M059J (cell line): ENCODE measurements at places on chromosomes 5 and 9. TPM values are rescaled to one million over a fixed set of nuclear protein-coding genes. Genes with fewer than 3 reads are reported as not detected.

GRCh38 chr5:38724301-38725030 lies 121.3 kb upstream of the OSMR start:
- peak; percentile 74 for DNase-seq

DNA sequence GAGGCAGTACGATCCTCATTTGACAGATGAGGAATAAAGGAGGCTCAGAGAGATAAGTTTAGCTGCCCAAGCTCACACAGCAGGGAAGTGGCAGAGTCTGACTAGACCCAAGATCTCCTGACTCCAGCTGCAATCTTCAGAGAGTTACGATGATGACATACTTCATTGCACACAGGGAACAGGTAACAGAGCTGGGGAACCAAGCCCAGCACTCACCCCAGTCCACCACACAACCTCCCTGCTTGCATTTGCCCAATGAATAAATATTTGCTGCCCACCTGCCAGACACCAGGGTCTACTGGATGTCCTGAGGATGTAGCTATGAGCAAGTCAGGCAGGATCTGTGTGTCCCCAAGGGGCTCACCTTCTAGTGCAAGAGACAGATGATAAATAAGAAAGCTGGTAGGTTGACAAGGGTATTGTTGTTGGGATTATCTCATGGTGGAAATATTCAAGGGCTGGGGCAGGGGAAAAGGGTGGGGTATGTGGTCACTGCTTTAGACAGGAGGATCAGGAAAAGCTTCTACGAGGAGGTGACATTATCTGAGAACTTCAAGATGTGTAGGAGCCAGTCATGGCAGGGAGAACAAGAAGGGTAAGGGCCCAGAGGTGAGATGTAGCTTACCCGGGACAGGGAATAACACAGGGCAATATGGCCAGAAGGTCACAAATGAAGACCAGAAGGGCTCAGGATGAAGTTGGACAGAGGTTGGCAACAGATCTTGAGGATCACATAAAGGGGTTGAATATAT lies 28.6 kb upstream of the CPEB4 start:
- DNase-seq: no peak

DNA sequence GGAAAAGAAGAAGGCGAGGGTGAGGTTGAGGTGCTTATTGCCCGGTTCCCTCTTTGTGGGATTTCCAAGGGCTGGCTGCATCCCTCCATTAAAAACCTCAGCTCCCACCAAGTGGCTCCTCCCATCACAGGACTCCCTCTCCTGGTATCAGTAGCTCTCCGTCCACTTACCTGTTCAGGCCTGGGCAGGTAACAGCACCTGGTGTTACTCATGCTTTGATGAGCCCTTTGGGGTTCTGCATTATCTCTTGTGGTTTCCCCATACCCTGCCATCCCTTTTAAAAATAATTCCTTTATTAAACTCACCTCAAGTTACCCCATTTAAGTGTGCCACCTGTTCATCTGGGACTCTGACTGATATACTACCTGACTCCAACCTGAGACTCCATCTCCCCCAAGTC lies 17.5 kb upstream of the TGFBR1 start:
- DNase-seq: no peak

DNA sequence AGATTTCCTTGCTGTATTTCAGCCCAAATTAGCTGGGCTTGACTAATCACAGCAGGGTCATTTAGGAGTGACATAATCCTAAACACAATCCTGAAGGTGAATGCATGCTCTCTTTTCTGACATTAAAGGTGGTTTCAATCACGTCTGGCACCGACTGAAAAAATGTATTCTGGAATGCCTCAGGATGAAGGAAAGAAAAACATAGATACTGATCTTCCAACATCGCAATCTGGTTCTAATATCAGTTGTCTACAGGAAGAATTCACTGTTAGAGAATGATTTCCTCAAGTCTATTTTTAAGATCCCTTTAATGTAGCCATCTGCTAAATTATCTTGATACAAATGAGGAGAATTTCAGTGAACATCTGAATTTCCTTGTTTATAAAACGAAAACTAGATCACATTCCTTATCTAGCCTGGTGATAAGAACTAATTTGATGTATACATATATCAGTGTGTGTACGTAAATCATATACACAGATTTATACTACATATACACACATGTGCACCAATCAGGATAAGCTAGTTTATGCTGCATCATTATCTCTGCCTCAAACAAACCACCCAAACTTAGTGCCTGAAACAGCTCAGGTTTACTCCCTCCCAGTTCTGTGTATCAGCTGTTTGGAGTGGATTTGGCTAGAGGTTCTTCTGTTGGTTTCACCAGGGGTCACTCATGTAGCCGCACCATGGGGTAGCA lies 31.3 kb upstream of the TAS2R1 start:
- DNase-seq: peak; percentile 44

- DNase-seq: no peak
These were observed 127.2 kb upstream of the SLC44A1 start for GRCh38 chr9:105117234-105117633.

GRCh38 chr9:112387115-112387514 lies 7.2 kb downstream of the HSDL2 start:
- no peak for DNase-seq

GRCh38 chr9:16992138-16992537 lies 121.7 kb upstream of the BNC2 start:
- peak; percentile 8 for DNase-seq

- DNase-seq: no peak
These were observed 212.6 kb downstream of the MCTP1 start for GRCh38 chr5:95072281-95072680.

- peak; percentile 2 for DNase-seq
These were observed 6.2 kb upstream of the HAVCR2 start for GRCh38 chr5:157115012-157115411.

DNA sequence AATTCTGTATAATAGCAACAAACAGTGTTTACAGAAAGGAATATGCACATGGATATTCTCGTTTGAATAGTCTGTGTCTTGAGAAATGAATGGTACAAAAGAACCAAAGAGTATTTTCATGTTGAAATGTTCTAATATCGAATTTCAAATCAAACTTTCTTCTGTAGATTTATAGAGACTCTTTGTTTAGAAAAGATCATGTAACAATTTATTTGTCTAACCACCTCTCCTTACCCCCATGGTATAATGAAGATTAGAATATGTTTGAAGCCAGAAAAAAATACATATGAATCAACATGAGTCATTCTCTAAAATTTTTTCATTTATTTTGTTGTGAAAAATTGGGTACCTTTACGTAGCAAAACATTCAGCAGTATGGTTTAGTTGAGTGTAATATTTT lies 285.6 kb downstream of the PRR16 start:
- no peak for DNase-seq

- DNase-seq: peak; percentile 96
These were observed 227.3 kb upstream of the DAPK1 start for GRCh38 chr9:87270221-87270847.

HSPA9 gene
- 241 and 270 TPM in 2 replicates for total RNA-seq

ANKRD31 gene
- 0.02 TPM in 1 of 2 replicates, not detected in the other for total RNA-seq

IL31RA gene
- total RNA-seq: 0.10 and 0.27 TPM in 2 replicates

SLC45A2 gene
- not detected in 2 replicates for total RNA-seq
